ENCODE measurements at places on chromosomes 5 and 9. TPM values are rescaled to one million over a fixed set of nuclear protein-coding genes. Genes with fewer than 3 reads are reported as not detected.

The NR2F1 gene
- total RNA-seq: not detected

The CDK5RAP2 gene
- 61.5 TPM for total RNA-seq

The TSLP gene
- total RNA-seq: 0.65 TPM

The SNCB gene
- total RNA-seq: 0.69 TPM

The SH3RF2 gene
- not detected for total RNA-seq

The NPM1 gene
- 3,498 TPM for total RNA-seq

The TAF11L5 gene
- not detected for total RNA-seq

The MYMK gene
- total RNA-seq: not detected

The SLC6A19 gene
- not detected for total RNA-seq

The CERT1 gene
- total RNA-seq: 23.9 TPM

The FAM221B gene
- total RNA-seq: not detected

The UBAC1 gene
- total RNA-seq: 34.3 TPM

The ADAMTS16 gene
- not detected for total RNA-seq

The ADAMTS2 gene
- not detected for total RNA-seq

The PCDHA3 gene
- total RNA-seq: not detected

The ENHO gene
- total RNA-seq: not detected

The GLRA1 gene
- not detected for total RNA-seq

The FAM169A gene
- 11.5 TPM for total RNA-seq

The CPLANE1 gene
- 4.8 TPM for total RNA-seq

The FRRS1L gene
- not detected for total RNA-seq

The ANKRD18B gene
- total RNA-seq: 0.56 TPM

The ACER2 gene
- 1.4 TPM for total RNA-seq

The GPR150 gene
- 0.45 TPM for total RNA-seq

The RASGEF1C gene
- not detected for total RNA-seq

The LURAP1L gene
- not detected for total RNA-seq

The LSM11 gene
- total RNA-seq: 7.0 TPM

The S1PR3 gene
- total RNA-seq: 0.36 TPM

The SLC46A2 gene
- not detected for total RNA-seq

The SLC25A2 gene
- not detected for total RNA-seq

The CTXN3 gene
- not detected for total RNA-seq

The BARHL1 gene
- total RNA-seq: not detected

The SPINK6 gene
- not detected for total RNA-seq

The FAM163B gene
- total RNA-seq: not detected

The PDE6A gene
- total RNA-seq: not detected

The MARCOL gene
- not detected for total RNA-seq

The CBY3 gene
- 1.2 TPM for total RNA-seq

The ADAMTSL1 gene
- total RNA-seq: not detected

The SAPCD2 gene
- 13.7 TPM for total RNA-seq

The FOXD4L3 gene
- total RNA-seq: 0.14 TPM

The PAEP gene
- total RNA-seq: not detected
